CD4-positive, alpha-beta T cell treated with Interleukin-12 subunit alpha and Interleukin-12 subunit beta, for 1 hour (primary cell): ENCODE measurements at places on chromosomes 7 and 10.

DNA sequence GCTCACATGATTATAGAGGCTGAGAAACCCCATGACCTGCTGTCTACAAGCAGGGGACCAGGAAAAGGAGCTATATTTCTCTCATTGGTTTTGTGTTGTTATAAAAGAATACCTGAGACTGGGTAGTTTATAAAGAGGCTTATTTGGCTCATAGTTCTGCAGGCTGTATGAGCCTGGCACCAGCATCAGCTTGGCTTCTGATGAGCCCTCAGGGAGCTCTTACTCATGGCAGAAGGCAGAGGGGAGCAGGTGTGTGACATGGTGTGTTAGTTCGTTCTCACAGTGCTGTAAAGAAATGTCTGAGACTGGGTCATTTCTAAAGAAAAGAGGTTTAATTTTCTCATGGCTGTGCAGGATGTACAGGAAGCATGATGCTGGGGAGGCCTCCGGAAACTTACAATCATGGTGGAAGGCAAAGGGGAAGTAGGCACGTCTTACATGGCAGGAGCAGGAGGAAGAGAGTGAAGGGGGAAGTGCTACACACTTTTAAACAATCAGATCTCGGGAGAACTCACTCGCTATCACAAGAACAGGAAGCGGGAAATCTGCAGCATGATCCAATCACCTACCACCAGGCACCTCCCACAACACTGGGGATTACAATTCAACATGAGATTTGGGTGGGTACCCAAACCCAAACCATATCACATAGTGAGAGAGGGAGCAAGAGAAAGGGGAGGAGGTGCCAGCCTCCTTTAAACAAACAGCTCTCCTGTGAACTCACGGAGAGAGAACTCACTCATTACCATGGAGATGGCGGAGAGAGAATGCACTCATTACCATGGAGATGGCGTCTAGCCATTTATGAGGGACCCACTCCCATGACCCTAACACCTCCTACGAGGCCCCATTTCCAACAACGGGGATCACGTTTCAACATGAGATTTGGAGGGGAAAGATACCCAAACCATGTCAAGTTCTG, 133.4 kb downstream of the JCAD start:
- no peak for DNase-seq

- DNase-seq, result no peak
These were observed 4.4 kb downstream of the MYO3A start for GRCh38 chr10:25938405-25938804.

DNA sequence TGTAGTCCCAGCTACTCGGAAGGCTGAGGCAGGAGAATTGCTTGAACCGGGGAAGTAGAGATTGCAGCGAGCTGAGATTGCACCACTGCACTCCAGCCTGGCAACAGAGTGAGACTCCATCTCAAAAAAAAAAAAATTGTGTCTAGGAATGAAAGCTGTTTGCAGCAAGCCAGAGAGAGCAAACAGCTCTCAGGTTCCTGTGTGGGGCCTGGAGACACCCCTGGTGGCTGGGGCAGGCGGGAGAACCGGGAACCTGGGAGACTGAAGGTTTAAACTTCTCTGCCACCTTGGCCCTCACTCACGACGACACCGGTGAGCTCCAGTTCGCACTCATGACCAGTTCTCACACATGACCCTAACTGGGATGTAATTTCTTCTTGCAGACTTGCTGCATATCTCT, 13.2 kb upstream of the UNCX start:
- no peak for DNase-seq

DNA sequence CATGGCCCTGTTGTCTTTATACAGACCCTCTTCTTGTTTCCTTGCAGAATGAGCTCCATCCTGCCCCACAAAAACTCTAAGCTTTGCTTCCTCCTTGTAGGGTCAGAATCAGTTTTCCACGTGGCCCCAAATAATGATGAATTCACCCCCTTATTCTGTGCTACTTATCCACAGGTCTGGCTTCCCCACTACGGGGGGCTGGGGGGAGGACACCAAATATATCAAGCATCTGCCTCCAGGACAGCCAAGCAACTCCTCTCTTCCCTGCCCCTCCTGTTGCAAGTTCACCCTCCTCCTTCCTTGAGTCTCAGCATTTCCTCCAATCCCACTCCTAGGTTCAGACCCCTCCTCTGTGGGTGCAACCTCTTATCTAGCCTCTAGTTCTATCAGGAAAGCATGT, 743.3 kb downstream of the GRID1 start:
- DNase-seq, result no peak

DNA sequence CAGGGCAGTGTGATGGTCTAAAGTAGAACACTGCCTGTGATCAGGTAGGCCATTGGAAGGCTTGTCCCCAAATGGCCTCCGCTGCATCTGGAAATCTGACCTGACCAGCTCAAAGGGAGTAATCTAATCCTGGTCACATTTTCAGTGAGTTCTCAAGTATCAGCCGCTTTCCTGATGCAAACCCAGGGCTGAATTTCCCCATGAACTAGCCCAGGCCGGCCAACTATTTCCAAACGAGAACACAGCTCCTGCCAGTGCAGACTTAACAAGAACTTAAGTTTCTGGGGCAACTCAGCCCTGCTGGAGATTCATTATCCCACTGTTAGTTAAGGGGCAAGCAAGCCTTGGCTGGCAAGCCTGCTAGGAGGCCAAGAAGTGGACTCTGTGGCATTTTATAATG, 59.6 kb upstream of the FAM180A start:
- DNase-seq, result no peak

- peak; percentile 52 for DNase-seq
These were observed 5.7 kb downstream of the ATG9B start for GRCh38 chr7:151018421-151019129.

GRCh38 chr7:122143751-122144711, at the start of gene AASS:
Gene AASS, minus strand, starts transcription at chr7:122144249. Its CDS starts 10,523 bp downstream, at chr7:122133726.
- peak; percentile 78 for DNase-seq
